Activated CD4-positive, alpha-beta T cell treated with anti-CD3 and anti-CD28 coated beads for 24 hours (primary cell): ENCODE measurements at places on chromosomes 5 and 9.
A peak's percentile ranks its signal among the peaks of the same experiment; 100 is the strongest.

- no peak for DNase-seq
These were observed 153.7 kb upstream of the ADCY2 start for GRCh38 chr5:7242118-7242710.

GRCh38 chr5:29983528-29984155 is 1209.8 kb upstream of the CDH6 start:
- DNase-seq, result no peak

- DNase-seq, result no peak
These were observed 201.8 kb upstream of the ZNF608 start for GRCh38 chr5:124948062-124948753.

- no peak for DNase-seq
These were observed 460.8 kb downstream of the ENC1 start for GRCh38 chr5:74179701-74180100.

GRCh38 chr5:9320652-9321051 is 225.2 kb downstream of the SEMA5A start:
- no peak for DNase-seq

GRCh38 chr5:59421986-59422941 is 471.3 kb downstream of the PDE4D start:
- no peak for DNase-seq

DNA sequence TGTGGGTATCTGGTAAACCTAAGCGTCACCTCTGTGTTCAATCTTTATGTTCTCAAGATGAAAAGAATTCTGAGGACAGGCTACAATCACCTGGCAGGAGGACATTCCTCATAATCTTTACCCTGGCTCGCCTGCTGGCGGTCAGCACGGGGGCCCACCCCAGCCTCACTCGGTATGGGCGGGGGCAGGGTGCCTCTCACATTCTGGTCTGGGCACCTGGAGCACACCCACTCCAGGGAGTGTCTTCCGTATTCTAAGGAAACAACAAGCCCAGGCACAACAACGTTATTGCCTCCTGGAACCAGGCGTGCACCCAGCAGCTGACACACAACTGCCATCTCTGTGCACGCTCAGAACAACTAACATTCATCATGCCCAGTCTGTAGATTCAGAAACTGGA is 179.8 kb downstream of the ROR2 start:
- DNase-seq, result no peak

DNA sequence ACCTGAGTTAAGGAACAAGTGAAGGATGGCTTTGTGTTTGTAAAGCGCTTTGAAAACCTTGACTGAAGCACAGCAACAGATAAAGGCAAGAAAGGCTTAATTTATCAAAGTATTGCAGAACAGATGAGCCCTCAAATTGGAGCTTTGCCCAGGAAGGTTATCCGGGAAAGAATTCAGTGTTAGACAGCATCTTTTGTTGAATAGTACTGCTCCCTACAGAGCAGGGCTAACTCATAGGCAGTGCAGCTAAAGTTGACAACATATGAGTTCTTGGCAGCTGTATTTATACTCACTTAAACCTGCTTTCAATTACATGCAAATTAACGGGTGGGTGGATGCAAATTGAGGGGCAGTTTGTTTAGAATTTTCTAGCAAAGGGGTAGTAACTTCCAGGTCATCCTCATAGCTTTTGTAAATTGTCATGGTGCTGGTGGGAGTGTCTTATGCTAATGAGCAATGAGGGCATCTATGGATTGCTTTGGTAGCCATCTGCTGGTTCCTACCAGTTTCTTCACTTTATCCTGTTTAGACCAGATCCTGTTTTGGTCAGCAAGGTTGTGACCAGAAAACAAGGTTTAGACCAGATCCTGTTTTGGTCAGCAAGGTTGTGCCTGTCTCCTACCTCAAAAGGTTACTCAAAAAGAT is 105.8 kb downstream of the GDA start:
- no peak for DNase-seq

DNA sequence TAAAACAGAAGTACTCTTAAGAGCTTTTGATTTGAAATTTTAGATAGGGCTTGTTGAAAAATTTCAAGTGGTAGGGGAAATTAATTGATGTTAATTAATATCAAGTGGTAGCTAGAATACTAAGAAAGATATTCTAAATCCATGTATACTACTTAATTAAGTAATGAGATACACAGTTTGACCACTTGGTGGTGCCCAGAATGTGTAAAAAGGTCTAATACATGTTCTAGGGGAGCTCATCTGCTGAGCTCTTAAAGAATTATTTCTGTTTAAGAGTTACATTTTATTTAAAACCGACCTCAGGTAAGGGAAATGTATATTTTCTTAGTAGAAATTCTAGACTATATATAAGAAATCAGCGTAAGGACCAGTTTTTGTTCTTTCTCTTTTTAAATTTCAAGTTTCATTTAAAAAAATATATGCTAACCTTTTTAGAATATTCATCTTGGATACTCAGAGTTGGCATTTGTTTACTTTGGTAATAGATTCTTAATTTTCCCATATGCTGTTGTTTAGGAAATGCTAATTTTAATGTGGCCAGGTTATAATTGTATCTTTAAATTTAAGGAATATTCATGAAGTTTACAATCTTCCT is 61.5 kb downstream of the LNPEP start:
- DNase-seq, result no peak

GRCh38 chr5:153629027-153629895 is 138.8 kb downstream of the GRIA1 start:
- no peak for DNase-seq

GRCh38 chr5:97676608-97677007 is 493.6 kb upstream of the RIOK2 start:
- DNase-seq, result no peak

DNA sequence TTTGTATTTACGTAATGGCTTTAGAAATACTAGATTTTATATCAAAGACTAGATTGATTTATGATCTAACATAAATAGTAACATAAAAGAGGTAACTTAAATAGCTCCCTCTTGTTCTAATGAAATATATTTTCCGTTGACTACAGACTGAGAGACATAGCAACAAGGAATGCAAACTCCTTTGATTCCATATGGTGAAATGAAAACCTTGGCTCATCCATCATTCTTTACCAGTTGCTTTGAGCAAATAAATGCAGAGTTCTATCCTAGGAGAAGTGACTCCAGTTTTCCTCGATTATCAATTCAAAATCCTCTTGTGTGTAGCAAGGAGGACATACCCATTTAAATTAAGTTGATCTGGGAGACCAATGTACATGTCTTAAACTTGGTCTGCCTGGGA is 18.0 kb upstream of the JAKMIP2 start:
- DNase-seq, result no peak

GRCh38 chr5:115977096-115977495 is 14.8 kb downstream of the LVRN start:
- no peak for DNase-seq

GRCh38 chr5:90356622-90357021 is 52.9 kb downstream of the CETN3 start:
- no peak for DNase-seq

DNA sequence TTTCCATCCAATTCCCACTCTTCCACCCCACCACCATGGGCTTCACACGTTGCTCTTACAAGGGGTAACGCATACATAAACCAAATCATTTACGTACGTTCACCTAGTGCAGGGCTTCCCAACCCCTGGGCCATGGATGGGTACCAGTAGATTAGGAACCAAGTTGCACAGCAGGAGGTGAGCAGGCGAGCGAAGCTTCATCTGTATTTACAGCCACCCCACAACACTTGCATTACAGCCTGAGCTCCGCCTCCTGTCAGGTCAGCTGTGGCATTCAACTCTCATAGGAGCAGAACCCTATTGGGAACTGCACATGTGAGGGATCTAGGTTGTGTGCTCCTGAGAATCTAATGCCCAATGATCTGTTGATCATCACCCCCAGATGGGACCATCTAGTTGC is 82.3 kb downstream of the CEMIP2 start:
- DNase-seq, result no peak

- DNase-seq, result no peak
These were observed 5.7 kb downstream of the NIPSNAP3B start for GRCh38 chr9:104769655-104770054.

GRCh38 chr5:40572937-40573336 is 106.8 kb upstream of the PTGER4 start:
- no peak for DNase-seq

DNA sequence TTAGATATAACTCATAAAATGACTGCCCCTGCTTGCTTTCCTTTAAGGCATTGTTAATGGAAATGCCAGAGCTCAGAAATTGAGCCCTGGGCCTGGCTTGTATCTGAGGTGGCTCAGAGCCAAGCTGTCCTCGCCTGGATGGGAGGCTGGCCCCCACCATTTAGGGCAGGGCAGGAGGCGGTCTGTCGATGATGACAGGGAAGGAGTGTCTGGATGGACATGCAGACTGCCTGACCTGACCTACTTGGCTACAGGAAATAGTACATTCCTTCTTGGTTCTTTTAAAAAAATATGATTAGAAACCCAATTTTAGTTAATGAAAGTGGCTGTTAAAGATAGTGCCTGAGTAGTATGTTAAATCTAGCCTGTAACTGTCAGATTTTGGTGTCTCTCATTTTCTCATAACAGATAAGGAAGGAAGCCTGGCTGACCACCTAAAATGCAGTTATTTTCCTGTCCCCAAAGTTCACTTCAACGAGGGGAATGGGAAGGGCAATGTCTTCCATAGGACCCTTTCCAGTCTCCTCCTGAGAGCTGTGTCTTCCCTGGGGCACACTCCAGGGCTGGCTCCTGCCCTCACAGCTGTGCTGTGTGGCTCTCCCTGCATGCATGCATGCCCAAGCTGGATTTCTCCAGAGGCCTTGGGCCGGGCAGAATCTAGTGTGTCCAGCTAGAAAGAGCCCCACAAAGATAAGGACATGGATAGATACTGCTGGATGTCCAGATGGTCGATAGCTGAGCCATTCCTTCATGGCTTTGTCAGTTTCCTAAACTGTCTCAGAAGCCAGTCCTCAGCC is 42.3 kb downstream of the MACROH2A1 start:
- no peak for DNase-seq

- DNase-seq, result peak; percentile 23
These were observed 5.0 kb downstream of the RELL2 start for GRCh38 chr5:141641634-141642267.

DNA sequence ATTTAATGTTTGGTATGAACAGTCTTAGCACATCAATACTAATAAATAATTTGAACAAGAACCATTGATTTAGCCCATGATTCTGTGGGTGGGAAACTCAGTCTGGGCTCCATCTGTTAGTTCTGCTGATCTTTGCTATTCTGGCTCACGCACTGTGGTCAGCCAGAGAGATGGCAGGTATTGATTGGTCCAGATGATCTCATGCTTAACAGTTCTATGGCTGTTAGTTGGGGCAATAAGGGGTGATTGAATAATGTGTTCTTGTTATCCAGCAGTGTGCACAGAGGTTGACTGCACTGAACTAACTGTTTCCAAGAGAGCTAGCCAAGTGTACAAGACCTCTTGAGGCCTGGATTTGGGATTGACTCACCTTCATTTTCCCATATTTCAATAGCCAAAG is 824.3 kb downstream of the SEMA5A start:
- DNase-seq, result no peak

DNA sequence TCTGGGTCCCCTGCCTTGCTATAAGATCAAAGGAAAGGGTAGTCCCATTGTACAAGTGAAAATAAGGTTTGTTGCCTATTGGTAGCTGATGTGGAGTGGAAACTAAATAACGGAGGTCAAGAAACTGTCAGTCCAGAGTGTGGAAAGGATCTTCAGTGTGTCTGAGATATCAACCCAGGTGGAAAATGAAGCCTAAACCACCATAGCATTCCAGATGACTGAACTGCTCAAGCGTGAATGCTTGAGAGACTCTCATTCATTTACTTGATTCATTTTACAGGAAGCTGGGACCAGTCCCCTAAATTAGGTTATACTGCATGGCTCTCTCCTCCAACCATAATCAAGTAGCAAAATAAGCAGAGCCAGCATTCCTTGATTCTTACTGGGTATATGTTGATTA is 116.0 kb upstream of the SLC28A3 start:
- DNase-seq, result no peak

DNA sequence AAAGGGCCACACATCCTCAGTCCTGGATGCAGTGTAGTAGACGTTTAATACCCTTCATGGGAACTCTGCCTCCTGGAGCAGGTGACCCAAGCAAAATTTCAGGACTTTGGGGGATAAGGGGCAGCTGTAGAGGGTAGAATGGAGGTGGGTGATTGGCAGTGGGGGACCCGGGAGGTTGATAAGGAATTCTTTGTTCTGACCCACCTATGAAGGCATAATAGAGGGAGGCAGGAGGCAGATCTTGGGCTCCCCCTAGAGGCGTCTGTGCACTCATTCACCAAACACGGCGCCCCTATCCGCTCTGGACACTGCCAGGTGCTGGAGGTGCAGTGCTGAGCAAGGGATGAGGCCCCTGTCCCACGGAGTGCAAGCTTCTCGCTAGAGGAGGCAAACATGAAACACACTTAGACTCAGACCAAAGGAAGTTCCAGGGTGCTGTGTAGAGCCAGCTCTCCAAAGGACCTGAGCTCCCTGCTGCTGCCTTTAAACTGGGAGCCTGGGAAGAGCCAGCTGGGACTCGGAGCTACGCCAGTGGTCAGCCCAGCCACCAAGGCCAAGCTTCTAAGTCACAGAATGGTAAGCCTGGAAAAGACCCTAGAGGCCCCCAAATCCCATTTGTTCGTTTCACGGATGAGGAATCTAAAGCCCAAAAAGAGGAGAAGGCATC is 7.7 kb downstream of the IL17B start:
- DNase-seq, result peak; percentile 54

DNA sequence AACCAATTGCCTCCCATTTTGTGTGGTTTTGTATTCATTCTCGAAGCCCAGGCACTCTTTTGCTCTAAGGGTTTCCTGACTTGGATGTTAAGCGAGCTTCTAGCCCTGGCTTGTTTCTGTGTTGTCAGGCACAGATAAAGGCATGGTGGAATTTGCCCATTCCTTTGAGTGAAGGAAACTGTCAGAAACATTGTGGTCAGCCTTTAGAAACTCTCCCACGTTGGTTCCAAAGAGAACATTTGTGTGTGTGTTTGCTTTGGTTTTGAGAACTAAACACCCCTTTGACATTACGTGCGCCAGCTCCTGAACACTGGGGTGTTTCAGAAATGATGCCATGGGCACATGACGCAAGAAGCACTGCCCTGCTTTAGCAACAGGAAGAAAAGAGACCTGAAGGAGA is 320.9 kb downstream of the NTRK2 start:
- DNase-seq, result no peak

DNA sequence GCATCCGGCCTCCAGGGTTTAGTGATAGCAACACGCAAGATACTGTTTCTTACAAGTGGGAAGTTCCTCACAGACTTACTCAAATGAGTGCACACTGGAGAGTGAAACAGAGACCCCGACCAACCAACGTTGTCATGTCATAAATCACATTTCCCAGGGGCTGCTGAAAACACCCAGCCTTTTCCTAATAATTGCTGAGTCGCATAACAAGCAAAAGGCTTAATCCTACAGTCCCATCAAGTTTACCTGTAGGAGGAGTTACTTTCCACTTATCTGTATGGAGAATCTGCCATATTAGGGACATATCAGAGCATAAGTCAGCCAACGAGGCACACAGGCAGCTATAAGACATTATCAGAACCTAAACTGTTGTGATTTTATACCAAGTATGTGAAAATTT is 156.4 kb upstream of the LHFPL2 start:
- no peak for DNase-seq
